T47D (cell line): ENCODE measurements at places on chromosomes 2 and 18.

DNA sequence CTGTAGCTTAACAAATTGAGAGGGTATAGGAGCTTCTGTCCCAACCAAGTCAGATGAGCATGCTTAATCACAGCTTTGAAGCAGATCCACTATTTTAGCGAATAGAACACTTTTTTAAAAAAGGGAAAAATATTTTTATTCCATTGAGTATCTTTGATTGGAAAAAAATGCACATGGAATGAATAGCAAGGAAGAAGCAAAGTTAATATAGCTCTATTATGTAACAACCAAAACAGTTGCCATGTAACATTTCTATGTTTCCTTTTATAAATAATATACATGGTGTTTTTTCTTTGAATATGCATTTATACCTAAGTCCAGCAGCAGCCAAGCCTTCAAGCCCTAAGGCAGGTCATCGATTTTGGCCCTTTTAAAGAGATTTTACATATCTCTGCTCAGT is 21.4 kb upstream of the SPTBN1 start:
- no peak for DNase-seq

DNA sequence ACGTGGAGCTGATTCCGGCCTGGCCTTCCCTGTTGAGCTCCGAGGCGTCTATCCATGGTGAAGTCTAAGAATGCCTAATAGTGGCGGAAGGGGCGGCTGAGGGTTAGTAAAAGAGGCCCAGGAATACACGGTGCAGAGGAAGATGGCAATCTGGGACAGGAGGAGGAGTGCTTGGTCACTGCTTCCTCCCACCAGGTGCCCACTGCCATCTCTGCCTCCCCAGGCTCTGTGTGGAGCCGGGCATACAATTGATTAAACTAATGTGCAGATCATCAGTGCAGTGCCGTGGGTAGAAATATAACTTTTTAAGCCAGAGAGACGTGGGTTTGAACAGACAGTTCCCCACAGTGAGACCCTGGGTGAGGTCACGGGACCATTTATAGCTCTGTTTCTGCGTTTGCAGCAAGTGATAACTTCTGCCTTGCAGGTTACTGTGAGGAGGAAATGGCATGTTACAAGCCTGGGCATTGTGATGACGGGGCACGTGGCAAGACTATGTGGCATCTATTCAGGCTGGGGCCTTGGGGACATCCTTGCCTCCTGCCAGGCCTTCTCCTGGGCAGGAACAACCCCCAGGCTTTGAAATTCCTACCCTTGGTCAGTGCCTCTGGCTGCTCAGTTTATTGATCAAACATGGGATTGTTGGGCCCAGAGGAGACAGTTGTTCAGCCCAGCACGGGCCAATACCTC is 204.9 kb downstream of the ASB1 start:
- DNase-seq, result no peak

DNA sequence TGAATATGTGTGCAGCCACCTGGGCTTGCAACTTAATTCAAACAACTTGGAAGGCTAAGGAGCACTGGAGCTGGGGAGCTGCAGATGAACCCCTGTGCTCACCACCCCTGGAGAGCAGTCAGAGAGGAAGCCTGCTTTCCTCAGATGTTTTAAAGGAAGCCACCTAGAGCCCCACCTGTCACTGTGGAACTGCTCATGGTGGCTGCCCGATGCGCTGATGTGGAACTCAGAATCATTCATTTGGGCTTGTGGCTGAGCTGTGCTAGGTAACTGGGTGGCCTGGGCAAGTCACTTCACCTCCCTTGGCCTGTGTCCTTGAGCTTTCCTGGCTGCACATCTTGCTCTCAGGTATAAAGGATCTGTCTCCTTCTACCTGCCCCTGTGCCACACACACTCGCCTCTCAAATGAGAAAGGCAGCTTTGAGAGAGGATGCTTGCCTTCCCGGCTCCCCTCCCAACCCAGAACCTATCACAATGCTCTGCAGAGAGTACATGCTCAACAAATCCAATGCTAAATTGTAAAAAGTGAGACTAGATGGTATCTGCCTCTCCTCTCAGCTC is 41.3 kb downstream of the BCL11A start:
- DNase-seq, result no peak

GRCh38 chr2:227545990-227546389 is 52.7 kb upstream of the SCYGR2 start:
- DNase-seq, result peak; percentile 3

- no peak for DNase-seq
These were observed 220.7 kb downstream of the PHLPP1 start for GRCh38 chr18:62935994-62936393.

- DNase-seq, result no peak
These were observed 385.5 kb downstream of the PIK3C3 start for GRCh38 chr18:42340423-42341009.

DNA sequence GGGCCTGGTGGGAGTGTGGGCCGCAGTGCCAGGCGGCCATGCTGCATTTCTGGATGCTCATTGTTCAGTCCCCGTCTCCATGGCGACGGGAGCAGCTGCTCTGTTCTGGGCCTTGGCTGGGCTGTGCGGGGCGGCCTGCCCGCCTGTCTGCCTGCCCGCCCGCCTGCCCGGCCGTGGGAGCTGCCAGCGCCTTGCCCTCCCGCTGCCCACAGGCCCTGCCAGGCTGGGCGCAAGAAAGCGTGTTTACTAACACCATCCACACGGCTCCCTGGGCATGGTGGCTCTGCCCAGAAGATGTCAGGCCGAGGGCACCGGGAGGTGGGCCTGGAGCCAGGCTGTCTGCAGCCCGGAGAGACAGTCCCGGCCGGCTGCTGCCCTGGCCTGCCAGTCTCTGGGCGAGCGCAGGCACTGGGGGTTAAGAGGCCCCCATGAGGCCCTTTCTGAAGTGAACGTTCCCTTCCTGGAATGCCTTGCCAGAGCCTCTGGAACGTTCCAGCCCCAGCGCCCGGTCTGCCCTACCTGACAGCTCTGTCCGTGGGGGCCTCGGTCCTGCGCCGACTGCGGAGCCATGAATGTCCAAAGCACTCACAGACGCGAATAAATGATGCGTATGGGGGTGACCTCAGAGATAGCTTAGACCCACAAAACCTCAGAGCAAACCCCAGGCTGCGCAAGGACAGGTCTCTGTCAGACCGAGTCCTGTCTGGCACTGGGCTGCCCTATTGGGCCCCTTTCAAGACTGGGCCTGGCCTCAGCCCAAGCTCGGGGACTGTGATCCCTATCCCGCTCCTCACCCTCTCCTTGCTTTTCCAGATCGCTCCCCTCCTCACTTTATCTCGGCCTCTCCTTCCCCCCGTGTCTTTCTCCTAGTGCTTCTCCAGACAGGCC is 44.3 kb downstream of the MYCN start:
- DNase-seq, result no peak

DNA sequence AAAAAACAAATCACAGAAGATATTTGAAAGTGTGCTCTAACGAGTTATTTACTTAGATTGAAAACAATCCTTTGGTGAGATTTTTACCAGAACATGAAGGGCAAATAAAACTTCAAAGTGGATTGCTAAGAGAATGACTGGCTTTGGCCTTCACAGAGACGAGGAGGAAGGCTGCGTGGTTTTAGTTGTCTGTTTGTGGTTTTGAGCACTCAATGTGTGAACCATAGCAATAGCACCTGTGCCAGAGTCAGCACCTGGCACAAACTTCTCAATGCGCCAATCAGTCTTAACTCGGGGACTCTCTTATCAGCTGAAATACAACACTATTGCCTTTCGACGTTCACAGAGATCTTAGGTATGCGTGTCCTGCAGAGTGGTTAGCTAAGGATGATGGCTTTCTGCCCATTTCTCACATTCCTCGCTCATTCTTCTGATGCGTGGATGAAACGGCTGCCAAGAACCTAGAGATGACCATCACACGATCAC is 70.0 kb downstream of the MBP start:
- DNase-seq, result no peak

DNA sequence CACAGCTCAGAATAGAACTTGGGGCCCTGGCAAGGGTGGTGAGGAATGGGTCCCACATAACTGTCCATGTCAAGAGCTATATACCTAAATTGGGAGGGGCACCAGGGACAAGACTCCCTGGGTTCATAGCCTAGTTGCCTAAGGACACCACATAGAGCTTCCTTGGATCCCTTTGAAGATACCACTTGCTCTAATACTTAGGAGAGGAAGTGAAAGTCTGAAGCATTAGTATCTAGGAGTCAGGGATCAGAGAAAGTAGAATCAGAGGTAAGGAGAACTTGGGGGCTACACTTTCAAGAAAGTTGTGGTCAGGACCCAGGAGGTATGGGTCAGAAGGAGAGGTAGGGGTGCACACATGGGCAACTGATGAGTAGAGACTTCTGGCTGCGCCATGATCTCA is 318.2 kb upstream of the SLC39A10 start:
- DNase-seq, result no peak
